ENCODE measurements at places on chromosomes 2 and 18.

GRCh38 chr2:5520463-5520972, 171.7 kb upstream of the SOX11 start:
- peak; percentile 74 for DNase-seq

GRCh38 chr2:74619651-74620297, 28.4 kb downstream of the M1AP start:
- no peak for DNase-seq

DNA sequence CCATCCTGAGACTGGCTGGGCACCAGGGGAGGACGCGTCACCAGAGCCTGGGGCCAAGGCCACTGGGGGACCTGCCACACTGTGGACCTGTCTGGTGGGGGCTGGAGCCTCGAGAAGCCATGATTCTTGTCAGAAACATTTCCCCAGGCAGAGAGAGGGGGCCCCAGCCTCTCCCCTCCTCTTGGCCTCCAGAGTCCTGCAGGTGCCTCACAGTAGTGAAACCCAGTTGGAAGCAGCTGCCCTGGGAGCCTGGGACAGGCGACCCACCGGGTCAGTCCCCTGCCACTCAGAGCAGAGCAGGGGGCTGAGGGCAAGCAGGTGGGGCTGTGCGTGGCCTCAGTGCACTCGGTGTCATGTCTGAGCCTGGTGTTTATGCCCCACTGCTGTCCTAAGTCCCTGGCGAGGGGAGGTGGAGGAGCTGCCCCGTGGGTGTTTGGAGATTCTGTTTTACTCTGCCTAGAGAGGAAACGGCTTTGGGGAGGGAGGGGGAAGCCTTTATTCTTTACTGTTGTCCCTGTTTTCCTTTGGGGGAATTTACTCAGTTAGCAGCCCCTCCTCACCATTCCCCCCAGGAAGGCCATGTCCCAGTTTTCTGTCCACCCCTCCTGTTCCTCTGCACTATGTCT, 7.7 kb downstream of the OXER1 start:
- DNase-seq = no peak

GRCh38 chr2:98761267-98761781, 30.4 kb upstream of the MGAT4A start:
- no peak for DNase-seq

GRCh38 chr2:241068136-241068941, 33.7 kb downstream of the MTERF4 start:
- DNase-seq = no peak

DNA sequence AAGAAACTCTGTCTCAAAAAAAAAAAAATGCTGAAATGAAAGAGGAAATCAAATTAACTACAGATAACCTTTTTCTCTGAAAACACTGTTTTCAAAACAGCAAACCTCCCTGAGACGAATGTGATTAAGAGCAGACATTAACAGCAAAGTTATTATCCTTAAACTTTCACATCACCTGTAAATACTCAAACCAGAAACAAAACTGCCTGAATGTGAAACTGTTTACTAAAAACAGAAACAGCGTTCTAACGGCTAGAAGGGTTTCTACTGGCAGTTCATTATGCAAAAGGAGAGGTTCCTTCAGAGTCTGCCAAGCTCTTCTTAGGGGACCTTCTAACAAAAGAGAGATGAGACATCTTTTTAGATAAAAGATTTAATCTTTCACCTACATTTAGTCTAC, 45.9 kb downstream of the PNO1 start:
- DNase-seq = no peak

DNA sequence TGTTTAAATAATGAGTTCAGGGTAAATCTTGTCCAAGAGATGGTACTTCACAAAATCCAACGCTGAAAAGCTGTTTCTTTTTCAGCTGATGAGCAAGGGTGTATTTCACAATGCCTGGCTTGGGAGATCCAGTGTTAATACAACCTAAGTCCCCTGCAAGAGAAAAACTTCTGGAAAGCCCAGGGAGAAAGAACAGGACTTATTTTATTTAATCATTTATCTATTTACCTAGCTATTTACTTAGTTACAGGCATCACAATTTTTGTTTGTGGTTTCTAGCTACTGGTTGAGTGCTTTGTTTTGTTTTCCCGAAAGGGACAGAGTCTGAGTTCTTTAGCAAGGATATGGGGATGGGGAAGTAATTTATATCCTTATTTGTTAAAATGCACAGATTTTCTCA, 598.2 kb upstream of the SYT4 start:
- no peak for DNase-seq

- no peak for DNase-seq
Measured at GRCh38 chr18:68244786-68245185, 470.1 kb downstream of the TMX3 start.

GRCh38 chr18:26227051-26227670, 916 bp downstream of the TAF4B start:
- no peak for DNase-seq

- DNase-seq = no peak
Measured at GRCh38 chr18:40932862-40933261, 1022.2 kb upstream of the PIK3C3 start.

- DNase-seq = no peak
Measured at GRCh38 chr2:176192351-176192750, 3.9 kb downstream of the HOXD1 start.

DNA sequence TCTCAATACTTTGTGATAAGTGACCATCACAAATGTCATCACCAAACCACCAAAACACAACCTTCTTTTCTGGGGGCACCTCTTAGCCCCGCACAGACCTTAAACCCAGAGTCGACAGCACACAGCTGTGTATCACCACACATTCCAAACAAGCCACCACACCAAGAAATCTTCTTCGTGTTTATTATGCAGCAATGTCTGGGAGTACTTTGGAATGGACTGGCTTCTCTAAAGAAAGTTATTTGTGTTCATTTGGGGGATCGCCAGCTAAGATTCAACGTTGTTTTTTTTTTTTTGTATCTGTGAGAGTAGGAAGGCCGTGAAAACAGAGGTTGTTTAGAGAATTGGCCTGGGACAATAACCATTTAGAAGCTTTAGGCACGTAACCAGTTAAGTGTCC, 1.1 kb upstream of the MTA3 start:
- DNase-seq = no peak

GRCh38 chr2:100248044-100248330, 74.3 kb downstream of the LONRF2 start:
- DNase-seq = no peak

- DNase-seq = no peak
Measured at GRCh38 chr2:175205523-175205922, 24.0 kb upstream of the ATP5MC3 start.

- no peak for DNase-seq
Measured at GRCh38 chr2:162091325-162092007, 17.5 kb upstream of the DPP4 start.

- no peak for DNase-seq
Measured at GRCh38 chr2:239789711-239790110, 235.4 kb downstream of the NDUFA10 start.

DNA sequence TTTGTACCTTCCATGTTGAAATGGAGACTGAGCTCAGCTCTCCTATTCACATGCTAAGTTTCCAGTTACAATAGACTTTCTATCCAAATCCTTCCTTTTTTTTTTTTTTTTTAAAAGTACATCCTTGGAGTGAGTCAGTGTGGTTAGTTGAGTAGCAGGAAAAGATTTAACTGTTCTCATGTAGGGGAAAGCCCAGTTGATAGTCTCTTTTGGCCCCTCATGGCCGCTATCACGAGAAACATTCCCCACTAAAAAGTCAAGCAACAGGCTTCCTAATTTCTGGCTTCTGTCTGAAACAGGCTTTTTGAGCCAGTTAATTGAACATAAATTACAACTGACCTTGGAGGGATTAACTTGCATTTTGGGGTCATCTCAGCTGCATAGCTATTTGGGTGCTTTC, 161.3 kb downstream of the MEIS1 start:
- DNase-seq = no peak

DNA sequence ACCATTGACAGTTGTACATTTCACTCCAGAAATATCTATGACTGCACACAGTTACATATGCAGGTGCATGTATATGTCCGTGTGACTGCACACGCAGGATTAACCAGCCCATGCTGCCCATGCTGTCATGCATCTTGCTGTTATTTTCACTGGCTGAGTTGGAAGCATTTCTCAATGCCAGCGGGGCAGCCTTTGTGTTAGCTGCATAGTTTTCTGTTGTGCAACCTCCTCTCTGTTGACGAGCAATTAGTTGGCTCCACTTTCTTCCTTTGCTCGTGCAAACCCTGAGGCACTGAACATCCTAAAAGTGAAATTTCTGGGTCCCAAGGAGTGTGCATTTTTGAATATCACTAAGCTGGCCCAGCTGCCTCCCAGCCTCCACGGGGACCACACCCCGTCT, 133.4 kb upstream of the GLI2 start:
- no peak for DNase-seq

DNA sequence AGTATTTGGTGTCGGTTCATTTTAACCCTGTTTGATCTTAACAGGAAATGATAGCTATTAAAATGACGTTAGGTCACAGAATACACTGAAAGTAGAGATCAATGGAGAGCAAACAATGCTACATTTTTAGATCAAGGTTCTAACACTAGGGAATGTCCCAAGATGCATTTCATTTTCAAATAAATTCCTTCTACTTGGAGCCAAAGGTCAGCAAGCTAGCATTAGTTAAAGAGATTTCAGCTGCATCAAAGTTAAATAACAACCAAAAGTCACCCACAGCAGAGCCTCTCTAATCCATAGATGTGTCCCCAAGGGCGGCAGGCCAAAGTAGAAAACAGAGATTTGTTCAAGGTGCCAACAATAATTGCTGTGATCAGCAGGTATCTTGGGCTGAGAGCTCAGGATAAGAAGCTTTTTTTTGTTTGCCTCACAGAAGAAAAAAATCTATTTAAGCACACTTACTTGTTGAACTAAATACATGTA, 1233.6 kb upstream of the TMEFF2 start:
- DNase-seq = no peak

DNA sequence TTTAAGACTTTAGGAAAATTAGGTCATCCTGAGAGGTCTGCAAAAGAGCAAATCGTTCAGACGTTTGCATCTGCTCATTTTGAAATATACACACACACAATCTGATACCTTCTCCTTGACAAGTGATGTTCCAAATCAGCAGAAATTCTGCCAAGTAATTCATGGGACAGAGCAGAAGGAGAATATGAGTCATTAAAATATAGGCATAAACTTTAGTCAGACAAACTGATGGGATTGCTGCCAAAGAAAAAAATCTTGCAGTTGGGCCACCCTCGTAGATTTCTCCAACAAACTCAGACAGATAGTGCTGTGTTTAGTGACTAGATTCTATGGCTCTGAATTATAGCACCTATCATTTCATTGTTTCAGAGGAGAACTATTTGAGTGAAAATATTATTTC, 336.3 kb downstream of the NYAP2 start:
- no peak for DNase-seq

GRCh38 chr2:136132825-136133155, 14.8 kb upstream of the CXCR4 start:
- no peak for DNase-seq

- no peak for DNase-seq
Measured at GRCh38 chr2:1798115-1798784, 53.9 kb upstream of the PXDN start.

GRCh38 chr2:85534881-85535280, 4.1 kb upstream of the MAT2A start:
- no peak for DNase-seq

DNA sequence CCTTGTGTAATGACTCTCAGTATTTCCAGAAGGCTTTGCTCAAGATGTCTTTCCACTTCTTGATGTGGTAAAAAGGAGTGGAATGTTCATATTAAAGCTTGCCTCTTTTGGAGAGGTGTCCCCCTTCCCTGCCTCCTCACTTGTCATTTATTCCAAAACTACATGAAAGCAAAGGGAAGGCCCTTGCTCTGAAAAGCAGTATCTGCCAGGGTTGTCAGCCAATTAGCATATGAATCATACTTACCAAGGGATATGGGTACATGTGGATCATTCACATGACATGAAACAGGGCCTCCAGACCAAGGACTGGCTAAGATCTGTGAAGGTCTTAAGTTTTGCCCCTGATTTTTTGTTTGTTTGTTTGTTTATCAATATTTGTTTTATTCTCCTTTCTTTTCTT, 31.3 kb downstream of the ANXA4 start:
- DNase-seq = no peak

DNA sequence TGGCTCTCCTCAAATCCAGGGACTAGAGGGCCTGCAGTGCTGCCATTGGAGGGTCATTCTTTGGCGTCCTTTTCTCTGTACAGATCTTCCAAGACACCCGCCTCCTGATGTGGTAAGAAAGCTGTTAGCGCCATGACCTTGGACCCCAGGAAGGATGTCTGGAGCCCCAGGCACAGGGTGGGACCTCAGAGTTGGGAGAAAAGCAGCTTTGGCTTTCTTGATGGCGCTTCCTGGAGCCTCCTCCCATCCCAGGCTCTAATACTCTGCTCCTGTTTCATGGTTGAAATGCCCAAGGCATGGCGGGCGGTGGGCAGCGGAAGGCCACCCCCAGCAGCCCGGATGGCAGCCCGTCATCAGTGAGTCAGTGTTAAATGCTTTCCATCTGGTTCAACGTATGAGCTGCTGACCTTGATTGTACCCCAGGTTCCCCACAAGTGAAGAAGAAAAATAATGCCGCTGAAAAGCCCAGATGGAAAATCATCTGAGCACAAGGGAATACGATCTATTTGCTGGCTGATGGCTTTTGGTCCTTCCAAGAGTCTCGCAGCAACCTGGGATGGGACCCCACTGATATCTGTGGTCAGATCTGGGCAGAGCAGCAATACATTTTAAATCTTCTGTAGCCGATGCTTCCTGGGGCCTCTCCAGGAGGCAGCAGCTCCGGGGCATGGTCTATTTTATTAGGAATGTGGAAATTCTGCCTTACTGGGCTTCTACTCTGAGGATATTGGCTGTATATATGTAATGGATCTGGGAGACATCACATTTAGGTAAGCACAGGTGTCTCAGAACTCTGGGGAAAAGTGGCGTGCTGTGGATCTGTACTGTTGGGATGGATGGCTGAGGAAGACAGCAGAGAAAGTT, 15.1 kb downstream of the ACKR3 start:
- DNase-seq = no peak

DNA sequence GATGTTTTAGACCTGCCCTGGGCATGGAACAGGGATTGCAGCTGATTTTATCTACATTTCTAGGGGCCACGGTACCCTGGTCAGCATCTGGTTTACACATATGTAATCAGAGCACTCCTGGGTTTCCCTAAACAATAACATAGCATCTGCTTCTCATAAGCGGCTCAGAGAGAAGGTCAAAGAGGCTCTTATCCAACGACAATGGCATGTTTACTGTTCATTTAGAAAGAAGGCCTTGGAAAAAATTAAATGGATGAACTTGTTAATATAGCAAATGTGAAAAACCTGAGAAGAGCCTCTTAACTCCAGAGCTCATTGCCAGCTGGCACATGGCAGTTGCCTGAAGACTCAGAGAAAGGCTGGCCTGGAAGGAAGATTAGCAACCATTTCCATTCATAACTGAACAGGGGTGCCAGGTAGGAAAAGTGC, 202.8 kb upstream of the THUMPD2 start:
- no peak for DNase-seq

All from SHP77 treated with DMSO at 0.1 percent for 48 hours (cell line).